ENCODE measurements at places on chromosomes 3 and 15.

DNA sequence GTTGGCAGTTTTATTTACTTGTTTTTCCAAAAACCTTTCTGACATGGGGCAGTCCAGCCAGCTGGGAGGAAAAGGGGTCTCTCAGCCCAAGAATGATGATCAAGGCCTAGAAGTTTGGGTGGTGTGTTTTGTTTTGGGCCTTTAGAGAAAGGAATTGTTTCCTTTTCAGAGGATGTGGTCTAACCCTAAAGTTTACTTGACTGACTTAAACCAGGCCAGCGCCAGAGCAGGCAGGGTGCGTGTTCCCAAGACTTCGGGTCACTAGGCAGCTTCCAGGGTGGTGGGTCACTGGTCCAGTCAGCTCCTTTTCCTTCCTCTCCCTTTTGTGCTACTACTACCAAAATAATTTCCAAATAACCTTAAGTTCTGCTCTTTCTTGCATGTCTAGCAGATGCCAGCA is 4.9 kb downstream of the FLNB start:
- DNase-seq, result no peak

GRCh38 chr15:34301058-34301457 is 36.5 kb downstream of the SLC12A6 start:
- DNase-seq, result no peak

DNA sequence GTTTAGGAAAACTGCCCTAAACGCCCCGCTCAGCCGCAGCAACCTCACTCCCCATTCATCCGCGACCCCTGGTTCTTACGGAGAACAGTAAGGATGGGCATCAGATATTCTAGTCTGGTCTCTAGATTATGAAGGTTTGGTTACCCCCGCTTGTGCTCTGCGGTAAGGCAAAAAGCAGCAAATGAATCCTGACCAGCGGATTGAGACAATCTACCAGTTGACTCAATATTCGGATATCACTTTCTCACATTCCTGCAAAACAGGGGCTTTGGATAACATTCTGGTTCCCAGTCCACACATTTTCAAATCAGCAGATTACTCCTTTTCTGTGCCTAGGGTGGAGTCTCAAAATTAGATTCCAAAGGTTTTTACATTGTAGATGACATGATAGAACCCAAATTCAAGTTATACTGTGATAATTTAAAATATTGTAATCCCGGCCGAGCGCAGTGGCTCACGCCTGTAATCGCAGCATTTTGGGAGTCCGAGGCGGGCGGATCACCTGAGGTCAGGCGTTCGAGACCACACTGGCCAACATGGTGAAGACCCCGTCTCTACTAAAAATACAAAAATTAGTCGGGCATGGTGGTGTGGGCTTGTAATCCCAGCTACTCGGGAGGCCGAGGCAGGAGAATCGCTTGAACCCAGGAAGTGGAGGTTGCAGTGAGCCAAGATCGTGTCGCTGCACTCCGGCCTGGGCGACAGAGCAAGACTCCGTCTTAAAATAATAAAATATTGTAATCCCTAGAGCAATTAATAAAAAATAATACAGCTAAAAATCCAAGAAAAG is 1.1 kb upstream of the CYFIP1 start:
- no peak for DNase-seq

DNA sequence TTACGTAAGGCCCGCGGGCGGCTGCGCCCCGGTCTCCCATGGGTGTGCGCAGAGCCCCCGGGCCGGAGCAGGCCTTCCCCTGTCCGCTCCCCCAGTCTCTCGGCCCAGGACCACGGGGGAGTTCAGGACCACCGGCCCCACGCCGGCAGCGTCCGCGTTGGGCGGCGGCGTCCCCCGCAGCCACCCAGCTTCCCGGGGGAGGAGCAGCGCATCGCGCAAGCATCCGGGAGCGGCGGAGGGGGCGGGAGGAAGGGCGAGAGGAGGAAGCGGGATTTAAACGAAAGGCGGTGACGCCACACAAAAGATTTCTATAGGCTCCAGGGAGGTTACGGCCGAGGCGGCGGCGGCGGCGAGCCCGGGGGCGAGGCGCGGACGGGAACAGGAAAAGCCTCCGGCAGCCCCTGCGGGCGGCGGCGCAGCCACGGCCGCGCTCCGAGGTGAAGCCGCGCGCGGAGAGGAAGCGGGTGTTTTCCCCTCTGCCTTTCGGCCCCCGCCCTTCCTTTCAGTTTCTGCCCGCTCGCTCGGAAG is at the start of gene TLNRD1:
Gene TLNRD1, plus strand, starts transcription at position 300 of the 528 bp plus-strand sequence. CDS start 1,349 bp downstream, outside the sequence.
- peak; percentile 91 for DNase-seq

DNA sequence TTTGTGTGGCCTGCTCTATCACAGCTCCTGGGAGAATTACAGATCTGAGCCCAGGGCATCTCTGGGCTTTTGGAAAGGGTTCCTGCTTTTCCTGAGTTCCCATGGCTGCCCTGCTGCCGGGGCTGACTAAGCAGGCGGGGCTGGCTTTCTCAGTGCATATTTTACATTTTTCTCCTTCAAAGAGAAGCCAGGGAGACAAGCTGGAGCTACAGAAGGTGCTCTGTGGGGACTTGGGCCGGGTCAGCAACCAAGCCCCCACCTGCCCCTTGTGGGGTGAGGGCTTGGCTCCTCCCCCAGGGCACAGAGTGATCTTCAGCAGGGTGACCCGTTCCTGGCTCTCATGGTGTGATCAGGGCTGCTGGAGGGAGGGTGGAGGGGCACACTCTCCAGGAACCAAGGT is 17.4 kb downstream of the ABTB1 start:
- peak; percentile 83 for DNase-seq

- no peak for DNase-seq
Measured at GRCh38 chr3:128620268-128620691, 30.3 kb downstream of the RPN1 start.

DNA sequence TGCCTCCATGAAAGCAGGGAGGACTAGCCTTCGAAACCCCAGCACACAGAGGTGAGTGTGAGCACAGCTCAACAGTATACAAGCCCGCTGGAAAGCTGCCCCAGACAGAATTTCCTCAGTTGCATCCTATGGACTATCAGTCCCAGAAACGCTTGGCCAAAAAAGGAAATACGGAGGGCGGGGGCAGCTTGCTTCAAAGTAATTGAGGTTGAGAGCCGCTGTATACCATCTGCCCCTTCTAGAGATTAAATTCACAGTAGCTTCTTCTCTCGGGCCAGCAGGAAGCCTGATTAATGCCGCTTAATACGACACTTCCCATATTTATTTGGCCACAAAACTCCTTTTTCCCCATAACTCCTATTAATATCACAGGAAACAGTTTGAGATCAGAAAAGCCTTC is 88.7 kb downstream of the LIPC start:
- no peak for DNase-seq

DNA sequence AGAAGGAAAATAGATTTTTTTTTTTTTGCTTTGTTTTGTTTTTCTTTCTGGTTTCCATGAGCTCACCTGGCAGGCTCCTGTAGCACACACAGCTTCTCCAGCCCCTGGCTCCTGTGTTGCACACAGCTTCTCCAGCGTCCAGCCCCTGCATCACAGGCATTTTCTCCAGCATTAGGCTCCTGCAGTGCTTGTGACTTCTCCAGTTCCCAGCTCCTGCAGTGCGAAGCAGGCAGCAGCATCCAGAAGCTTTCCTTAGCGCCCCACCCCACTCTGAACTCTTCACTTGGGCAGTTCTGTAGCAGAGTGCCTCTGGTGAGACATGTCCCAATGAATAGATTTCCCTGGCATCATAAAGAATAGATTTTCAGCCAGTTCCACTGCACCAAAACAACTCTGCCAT is 5.5 kb upstream of the CCDC39 start:
- DNase-seq, result no peak
